Fibroblast of skin of back (primary cell): ENCODE measurements at places on chromosomes 2 and 18.

DNA sequence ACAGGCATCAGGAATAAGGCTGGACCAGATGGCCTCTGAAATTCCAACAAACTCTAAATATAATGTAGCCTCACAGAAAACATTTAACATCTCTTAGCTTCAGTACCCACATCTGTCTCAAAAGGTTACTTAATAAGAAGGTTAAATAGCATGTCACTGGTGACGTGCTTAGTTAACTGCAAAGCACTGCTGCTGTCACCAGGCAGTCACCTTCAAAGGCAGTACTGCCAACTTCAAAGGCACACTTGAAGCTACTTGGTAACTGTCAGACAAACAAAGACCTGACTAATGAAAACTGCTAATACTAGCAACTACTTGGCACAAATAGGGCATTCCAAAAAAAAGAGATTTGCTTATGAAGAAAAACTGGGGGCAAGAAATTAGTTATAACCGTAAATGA is 36.2 kb downstream of the EPG5 start:
- no peak for DNase-seq

DNA sequence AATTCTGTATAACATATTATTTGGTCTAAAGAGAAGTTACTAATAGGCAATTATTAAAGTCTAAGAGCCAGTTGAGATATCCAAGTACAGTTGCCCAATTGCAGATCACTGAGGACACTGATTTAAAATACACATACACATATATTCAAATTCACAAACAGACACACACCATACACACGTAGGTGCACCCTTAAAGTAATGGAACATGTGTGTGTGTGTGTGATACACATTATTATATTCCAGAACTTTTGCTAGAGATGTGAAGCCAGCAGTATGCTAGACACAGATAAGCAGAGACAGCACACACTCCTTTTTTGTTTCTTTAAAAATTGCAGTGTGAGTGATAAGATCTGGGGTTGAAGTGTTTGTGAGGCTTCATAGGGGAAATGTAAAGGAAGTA is 292.5 kb downstream of the CNTNAP5 start:
- DNase-seq = no peak

GRCh38 chr18:36086186-36086585 is 18.8 kb upstream of the RPRD1A start:
- DNase-seq = no peak

- no peak for DNase-seq
Observed at GRCh38 chr2:27847333-27847732, 42.9 kb downstream of the RBKS start.

- DNase-seq = no peak
Observed at GRCh38 chr18:10076502-10077030, 162.8 kb downstream of the VAPA start.

- DNase-seq = no peak
Observed at GRCh38 chr2:232534940-232535651, 4.4 kb upstream of the CHRNG start.

- DNase-seq = no peak
Observed at GRCh38 chr2:46202987-46203386, 94.2 kb upstream of the EPAS1 start.

- peak; percentile 48 for DNase-seq
Observed at GRCh38 chr18:5461041-5461440, 82.8 kb downstream of the EPB41L3 start.
